ENCODE measurements at places on chromosomes 5 and 9.

GRCh38 chr5:37304888-37305287 lies 55.7 kb upstream of the CPLANE1 start:
- DNase-seq, result no peak

GRCh38 chr9:36119476-36119875 lies 17.1 kb upstream of the GLIPR2 start:
- DNase-seq, result no peak

GRCh38 chr9:33637881-33638280 lies 113.8 kb downstream of the ANKRD18B start:
- no peak for DNase-seq

DNA sequence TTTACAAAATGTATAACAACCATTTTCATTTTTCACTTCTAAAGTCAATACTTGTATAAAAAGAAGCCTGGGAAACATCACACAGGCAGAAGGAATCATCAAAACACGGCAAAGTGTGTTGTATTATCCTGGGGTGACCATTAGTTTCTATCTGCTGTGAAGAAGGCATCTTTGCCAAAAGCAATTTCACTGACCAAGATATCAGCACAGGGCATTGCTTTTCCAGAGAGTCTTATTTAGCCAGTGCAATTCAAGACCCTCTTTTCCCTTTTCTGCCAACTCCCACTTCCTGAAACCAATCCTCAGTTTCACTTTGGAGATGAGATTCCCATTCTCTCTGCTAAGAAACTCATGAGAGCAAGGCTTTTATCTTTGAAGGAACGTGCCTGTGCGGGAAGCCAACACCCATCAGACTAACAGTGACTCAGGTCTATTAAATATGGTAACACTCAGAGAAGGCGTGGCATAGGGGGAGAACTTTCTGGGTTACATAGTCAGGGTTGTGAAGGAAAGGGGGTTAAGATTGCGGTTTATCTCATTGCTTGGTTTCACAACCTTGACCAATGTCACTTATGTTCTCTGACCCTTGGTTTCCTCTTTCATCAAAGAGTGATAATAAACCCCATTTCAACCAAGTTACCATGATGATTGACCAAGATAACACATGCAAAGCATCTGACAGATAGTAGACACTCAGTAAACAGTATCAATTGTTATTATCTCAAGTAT lies 666.9 kb upstream of the KLF4 start:
- no peak for DNase-seq

- no peak for DNase-seq
Observed at GRCh38 chr5:169826618-169827017, 153.7 kb downstream of the INSYN2B start.

DNA sequence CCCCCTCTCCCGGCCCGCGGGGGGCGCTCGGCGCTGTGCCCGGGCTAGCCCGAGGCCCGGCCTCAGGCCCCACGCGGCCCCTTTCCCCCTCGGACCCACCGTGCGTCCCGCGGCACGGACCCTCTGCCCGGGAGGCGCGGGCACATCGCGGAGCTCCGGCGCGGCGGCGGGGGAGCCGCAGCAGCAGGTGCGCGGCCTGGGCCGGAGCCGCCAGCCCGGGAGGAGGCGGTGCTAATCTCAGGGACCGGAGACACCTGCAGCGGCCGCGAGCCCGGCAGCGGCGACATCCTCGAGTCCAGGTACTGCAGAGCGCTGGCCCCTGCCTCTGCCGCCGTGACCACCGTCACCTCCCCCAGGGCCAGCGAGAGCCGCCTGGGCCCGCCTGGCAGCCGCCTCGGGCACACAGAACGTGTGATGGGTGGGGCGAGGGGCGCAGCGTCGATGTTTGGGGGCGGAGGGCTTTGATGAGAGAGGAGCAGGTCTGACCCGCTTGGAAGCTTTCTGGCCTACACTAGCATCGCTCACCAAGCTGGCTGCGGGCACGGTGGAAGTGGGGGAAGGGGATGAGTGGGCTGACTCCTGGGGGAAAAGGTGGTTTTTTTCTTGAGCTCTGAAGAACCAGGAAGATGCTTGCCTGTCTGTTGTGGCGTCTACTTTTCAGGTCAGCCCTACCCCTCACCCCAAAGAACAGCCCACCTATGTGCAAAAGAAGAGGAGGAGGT lies 524 bp downstream of the CYFIP2 start:
- no peak for DNase-seq

DNA sequence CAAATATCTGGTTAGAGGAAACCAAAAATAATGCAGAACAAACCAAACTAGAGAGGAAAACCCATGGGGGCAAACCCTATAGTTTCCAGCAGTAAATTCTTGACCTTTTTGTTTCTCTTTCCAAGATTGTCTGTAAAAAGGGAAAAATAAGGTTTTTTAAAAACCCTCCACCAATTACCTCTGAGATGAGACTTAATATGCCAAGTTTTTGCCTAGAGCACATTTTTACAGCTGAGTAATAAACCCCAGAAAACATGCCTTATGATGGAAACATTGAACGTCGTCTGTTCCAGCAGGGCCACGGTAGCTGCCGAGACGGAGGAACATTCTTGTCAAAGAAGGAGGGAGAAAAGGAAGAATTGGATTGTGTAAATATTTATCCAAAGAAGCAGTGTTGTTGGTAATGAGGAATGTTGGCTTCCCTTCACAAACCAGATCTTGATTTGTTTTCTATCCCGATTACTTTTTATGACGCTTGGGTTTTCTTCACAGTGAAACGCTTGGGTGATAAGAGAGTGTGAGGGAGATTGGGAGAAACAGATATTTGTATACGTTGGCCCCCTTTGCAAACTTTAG lies 17.3 kb upstream of the MSX2 start:
- DNase-seq, result no peak

DNA sequence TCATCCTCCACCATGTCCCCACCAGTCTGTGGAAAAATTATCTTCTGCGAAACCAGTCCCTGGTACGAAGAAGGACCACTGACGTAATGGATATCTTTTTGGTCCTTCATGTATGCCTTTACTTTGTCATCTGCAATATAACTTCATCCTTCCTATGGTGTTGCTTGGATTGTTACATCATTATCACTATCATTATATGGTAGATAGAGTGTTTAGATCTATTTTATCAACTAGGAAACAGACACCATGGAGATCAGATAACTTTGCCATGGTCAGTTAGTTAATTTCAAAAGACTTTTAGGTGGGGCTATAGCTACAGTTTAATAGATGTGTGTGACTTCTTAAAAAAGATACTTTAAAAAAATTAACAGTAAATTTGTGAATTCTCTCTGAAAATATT lies 23.8 kb upstream of the CAMLG start:
- DNase-seq, result no peak

GRCh38 chr5:169242849-169243186 lies 58.1 kb downstream of the SLIT3 start:
- DNase-seq, result no peak

DNA sequence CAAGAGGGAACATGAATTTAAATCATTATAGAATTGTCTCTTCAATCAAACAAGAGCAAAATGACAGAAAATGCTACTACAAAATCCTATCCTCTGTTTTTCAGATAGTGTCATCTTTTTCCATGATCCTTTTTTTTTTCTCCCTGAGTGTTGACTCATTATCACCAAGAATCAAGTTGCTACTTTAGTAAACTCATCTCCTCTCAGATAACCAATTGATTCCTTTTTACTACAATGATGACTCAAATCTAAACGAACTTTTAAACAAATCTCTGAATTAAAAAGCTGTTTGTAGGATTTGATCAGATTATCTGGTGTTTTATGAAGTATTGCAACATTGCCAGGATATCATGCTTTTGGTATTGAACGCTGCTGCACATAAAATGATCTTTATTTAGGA lies 23.9 kb upstream of the IL7R start:
- no peak for DNase-seq

GRCh38 chr5:132779961-132780360 lies 2.9 kb upstream of the SEPTIN8 start:
- DNase-seq, result no peak

GRCh38 chr9:108860354-108860753 lies 1.7 kb upstream of the ACTL7A start:
- DNase-seq, result no peak

GRCh38 chr5:6702633-6703032 lies 10.6 kb upstream of the TENT4A start:
- no peak for DNase-seq

DNA sequence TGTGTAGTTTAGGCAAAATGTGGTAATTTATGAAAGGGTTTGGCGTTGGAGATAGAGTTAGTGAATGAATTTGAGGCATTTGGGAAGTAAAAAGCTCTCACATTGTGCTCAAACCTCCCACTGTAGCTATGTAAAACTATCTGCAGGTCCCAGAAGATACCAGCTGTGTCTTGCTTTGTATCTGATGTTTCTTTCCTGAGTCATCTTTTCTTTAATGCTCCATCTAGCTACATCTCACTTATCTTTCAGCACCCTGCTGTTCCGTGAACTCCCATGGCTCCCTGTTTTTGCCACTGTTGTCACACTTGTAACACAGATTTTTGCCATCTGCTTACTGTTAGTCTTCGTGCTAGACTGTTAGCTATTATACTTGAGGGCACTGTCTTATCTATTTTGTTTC lies 253.1 kb downstream of the NPR3 start:
- DNase-seq, result no peak

- DNase-seq, result no peak
Observed at GRCh38 chr5:89253666-89254352, 370.8 kb upstream of the MEF2C start.

DNA sequence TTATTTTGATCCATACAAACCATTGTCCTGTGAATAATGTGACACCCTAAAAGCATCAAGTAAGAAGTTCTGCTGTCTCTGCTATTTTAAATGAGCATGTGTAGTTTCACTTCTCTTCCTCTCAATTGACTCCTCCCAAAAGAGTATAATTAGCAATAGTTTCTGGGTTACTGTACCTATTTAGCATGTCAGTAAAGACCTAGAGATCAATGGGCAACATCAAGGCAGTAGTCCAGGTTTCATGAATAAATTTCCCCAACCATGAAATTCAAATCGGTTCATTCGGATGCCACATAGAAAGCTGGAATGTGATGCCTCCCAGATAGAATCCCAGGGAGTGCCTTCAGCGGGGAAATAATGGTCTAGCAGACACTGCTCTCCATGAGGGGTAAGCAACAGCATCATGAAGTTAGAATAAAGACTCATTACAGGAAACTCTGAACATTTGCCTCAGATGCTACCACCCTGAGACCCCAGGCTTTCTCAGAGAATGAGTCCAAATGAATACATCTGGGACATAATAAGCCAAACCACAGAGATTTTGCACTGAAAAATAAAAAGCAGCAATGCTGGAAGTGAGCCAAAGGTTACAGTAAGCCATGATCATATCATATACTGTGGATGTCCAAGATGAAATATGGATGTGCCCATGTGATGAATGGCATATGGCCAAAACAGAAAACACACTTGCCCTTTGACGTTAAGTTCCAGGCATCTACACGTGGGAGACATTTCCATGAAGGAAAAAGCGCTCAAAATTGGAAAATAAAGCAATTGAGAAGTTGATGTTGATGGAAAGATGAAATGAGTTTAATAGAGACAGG lies 1107.0 kb upstream of the SEMA6A start:
- DNase-seq, result no peak

GRCh38 chr5:179194201-179194910 lies 134.2 kb downstream of the ZNF354C start:
- no peak for DNase-seq

GRCh38 chr5:67214707-67215447 lies 18.3 kb upstream of the CD180 start:
- no peak for DNase-seq

- no peak for DNase-seq
Observed at GRCh38 chr5:158378931-158379330, 520.0 kb upstream of the CLINT1 start.

DNA sequence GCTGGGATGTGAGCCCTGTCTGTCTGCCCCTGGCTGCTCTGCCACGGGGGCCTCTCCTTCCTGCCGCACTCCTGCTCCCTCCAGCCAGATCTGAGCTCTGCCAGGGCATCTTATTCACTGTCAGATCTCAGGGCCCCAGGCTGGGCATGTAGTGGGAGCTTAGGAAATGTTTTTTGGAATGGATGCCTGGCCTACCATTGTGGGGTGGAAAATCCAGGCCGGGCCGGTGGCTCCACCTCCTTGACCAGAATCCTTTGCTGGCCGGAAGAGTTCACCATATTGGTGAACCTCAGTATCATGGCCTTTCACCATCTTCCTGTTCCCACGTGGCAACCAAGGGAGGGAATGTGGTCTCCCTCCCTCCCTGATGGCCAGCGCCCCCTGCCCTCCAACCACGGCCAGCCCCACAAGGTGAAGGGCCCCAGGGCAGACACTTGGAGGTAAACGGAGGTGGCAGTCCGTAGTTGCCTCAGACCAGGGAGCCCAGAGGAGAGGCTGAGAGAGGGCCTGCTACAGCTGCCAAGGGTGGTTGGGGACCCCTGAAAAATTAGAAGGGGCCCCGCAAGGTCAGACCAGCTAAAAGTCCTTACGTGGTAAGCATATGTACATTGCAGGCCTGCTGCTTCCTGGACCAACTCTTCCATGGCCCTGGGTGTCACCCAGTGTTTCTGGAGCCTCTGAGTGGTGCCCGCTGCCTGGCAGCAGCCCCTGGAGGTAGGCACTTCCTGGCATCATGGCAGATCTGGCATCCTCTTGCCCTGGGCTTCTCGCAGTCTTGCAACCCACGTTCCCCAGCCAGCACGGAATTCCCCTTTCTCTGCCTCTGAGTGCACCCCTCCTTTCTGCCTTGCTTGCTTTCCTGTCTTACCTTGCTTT lies 153.3 kb downstream of the RGS3 start:
- no peak for DNase-seq

DNA sequence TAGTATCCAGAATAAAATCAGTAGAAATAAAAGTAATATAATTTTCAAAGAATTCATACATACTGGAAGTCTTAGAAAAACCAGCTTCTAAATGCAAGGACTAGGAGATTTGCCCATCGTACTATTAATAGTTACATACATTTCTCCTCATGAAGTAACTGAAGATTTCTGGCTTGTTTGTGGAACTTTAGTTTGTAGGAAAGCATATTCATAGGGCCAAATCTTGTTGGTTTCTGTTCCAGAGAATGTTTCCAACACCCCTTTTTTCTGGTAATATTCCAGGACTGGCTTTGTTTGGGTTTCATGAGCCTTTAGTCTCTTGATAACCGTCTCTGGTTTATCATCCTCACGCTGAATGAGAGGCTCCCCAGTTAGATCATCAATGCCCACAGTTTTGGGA lies 66.3 kb upstream of the TJP2 start:
- DNase-seq, result no peak

DNA sequence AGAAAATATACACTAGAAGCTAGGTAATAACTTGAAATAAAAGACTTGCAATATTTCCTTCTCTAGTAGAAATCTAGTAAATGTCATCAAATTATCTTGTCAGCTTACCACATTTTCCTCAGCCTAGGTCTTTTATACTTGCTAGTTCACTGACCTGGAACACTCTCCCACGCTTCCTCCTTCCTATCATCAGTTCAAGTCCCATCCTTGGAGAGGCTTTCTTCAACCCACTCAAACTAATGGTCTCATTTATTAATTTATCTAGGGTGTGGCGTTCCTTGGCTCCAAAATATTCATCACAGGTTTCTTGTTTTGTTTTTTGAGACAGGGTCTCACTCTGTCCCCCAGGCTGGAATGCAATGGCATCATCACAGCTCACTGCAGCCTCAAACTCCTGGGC lies 2.9 kb downstream of the FAM13B start:
- DNase-seq, result no peak
